ENCODE measurements at places on chromosomes 5 and 9. TPM values are rescaled to one million over a fixed set of nuclear protein-coding genes. Genes with fewer than 3 reads are reported as not detected.

EQTN gene
- total RNA-seq, result not detected

IL5 gene
- not detected for total RNA-seq

ANKRD18B gene
- not detected for total RNA-seq

HTR4 gene
- total RNA-seq, result not detected

- peak; percentile 80 for DNase-seq
These were observed 156.4 kb upstream of the RASEF start for GRCh38 chr9:83219154-83219923.

- DNase-seq, result no peak
These were observed 1.0 kb upstream of the SLIT3 start for GRCh38 chr5:169301986-169302385.

- no peak for DNase-seq
These were observed 50.7 kb upstream of the ELL2 start for GRCh38 chr5:96012399-96012798.

- DNase-seq, result no peak
These were observed 131.7 kb downstream of the PAPPA start for GRCh38 chr9:116285320-116285719.

- DNase-seq, result no peak
These were observed 453.9 kb downstream of the ENC1 start for GRCh38 chr5:74186356-74187315.

DNA sequence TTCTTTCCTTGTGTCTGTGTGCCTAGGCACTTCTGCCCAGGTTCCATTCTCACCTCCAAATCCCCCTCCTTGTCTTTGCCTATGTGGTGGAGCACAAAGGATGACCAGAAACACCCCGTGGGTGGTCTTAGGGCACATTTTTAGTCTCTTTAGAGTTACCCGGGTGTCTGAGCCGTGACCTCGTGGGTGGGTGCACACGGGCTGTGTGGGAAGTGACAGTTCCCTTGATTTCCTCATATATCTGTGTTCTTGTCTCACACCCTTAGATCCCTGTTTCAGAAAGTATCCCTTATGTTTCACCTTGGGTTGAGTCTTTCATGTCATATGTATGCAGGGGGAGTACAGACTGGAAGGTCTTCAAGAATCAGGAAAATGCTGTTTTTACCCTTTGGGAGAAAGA lies 13.4 kb upstream of the SMIM32 start:
- DNase-seq, result no peak

DNA sequence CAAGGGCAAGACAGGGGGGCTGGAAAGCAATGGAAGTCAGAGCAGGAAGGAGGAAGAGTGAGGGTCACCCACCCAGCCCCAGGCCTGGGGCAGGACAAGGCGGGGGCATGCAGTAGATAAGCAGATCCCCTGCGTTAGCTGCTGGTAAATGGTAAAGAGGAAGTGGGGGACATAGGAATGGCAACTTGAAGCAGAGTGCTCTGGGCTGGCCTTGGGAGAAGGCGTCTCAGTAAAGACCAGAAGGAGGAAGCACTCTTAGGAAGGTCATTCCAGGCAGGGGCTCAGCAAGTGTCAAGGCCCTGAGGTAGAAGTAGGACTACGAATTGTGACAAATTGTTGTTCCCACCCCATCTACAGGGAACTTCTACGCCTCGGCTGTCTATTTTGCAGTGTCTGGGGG lies 15.1 kb downstream of the TCOF1 start:
- DNase-seq, result no peak

DNA sequence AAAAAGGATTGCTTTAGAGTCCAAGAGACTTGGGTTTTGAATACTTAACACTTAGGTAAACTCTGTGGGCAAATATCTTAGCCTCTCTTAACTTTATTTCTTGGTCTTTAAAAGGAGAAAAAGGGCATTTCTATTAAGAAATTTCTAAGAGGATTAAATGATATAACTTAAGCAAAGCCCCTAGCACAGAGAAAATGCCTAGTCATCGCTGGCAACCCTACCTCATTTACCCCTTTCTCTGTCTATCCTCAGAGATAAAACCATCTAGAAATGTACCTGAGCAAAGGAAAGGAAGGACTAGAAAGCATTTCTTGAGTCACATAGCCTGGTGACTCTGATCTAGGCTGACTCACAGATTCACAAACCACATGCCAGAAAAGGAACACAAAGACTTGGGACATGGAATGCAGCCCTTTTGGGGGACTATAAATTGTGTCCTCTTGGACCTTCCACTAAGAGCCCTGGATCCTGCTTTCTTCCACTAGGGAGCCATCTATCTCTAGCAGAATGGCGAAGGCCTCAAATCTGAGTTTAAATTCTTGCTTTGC lies 120.6 kb downstream of the FOXD1 start:
- no peak for DNase-seq

DNA sequence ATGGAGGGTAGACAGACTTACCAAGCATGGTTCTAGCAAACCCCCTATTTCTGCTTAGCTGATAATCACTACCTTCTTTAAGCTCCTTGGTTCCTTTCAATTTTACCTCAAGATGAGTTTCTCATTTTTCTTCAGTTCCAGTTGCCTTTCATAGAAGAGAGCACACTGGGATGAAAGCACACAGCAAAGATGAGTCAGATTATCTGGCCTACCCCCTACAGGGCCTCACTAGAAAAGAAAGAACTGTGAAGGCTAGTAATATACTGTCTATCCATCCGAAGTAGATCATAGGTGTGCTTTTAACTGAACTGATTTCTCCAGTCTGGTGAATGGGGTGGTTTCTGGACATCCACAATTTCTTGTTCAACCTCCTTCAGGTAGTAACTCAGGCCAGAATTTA lies 122.5 kb downstream of the TRPM3 start:
- DNase-seq, result no peak

- no peak for DNase-seq
These were observed 280.1 kb downstream of the KIF4B start for GRCh38 chr5:155293605-155294178.

GRCh38 chr5:134092875-134093274 lies 21.6 kb upstream of the TCF7 start:
- no peak for DNase-seq

GRCh38 chr9:128607642-128608350 lies 48.9 kb downstream of the DYNC2I2 start:
- DNase-seq, result peak; percentile 85

GRCh38 chr9:82332774-82333152 lies 344.2 kb downstream of the SPATA31D1 start:
- DNase-seq, result no peak

DNA sequence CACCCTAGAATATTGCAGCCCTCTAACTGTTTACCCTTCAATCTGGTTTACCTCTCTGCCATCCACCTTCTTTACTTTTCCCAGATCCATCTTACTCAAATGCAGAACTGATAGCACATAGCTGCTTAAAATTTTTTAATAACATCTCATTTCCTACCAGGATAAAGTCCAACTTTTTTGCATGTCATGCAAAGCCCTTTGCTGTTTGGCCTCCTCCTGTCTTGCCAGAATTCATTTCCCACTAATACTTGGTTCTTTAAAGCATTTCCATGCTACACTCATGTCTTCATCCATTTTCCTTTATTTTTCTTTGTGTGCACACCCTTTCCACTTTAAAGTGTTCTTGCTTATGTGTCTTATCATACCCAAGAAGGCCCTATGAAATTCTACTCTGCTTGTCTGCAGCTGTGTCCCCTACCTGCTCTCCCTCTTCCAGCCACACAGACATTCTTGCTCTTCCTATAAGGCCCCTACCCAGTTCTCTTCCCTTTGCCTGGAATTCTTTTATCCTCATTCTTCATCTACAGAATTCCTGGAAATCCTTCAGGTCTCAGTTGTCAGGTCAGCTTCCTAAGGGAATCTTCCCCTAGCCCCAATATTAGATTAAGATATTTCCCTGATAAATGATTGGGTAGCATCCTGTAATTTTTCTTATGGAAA lies 50.3 kb downstream of the TLE4 start:
- DNase-seq, result no peak

All from heart left ventricle (tissue), 16 donors.